MV-4-11 (cell line): ENCODE measurements at places on chromosomes 12 and 14.

DNA sequence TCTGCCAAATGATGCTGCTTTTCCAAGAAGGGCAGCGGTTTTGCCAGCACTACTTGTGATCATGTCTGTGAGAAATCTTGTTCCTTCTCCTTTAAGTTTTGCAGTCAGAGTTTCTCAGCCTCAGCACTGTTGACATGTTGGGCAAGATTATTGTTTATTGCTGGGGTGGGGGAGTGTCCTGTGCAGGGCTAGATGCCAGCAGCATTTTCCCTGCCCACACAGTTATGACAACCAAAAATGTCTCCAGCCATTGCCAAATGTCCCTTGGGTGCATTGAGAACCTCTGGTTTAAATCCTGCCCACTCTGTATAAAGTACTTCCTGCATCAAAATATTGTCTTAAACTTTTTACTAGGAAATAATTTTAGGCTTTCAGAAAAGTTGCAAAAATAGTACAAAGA is 20.0 kb downstream of the TMEM132C start:
- DNase-seq: no peak

- no peak for DNase-seq
Observed at GRCh38 chr12:50326590-50327284, 43.4 kb upstream of the LIMA1 start.

DNA sequence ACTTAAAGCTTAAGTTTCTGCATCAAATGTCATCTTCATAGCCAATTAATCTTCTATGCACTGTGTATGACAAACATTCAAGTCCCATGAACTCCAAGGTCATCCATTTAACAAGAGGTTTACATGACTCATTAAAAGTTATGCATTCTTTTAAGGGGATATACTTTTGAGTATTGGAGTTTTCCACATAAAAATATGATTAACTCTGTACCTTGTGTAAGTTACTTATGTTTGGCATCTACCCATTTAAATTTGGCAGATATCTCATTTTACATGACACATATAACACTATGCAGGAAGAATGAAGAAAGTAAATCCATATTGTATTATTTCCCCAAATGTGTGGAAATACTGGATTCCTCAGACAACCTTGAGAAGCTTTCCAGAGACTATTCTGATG is 240.2 kb downstream of the PAX9 start:
- no peak for DNase-seq

DNA sequence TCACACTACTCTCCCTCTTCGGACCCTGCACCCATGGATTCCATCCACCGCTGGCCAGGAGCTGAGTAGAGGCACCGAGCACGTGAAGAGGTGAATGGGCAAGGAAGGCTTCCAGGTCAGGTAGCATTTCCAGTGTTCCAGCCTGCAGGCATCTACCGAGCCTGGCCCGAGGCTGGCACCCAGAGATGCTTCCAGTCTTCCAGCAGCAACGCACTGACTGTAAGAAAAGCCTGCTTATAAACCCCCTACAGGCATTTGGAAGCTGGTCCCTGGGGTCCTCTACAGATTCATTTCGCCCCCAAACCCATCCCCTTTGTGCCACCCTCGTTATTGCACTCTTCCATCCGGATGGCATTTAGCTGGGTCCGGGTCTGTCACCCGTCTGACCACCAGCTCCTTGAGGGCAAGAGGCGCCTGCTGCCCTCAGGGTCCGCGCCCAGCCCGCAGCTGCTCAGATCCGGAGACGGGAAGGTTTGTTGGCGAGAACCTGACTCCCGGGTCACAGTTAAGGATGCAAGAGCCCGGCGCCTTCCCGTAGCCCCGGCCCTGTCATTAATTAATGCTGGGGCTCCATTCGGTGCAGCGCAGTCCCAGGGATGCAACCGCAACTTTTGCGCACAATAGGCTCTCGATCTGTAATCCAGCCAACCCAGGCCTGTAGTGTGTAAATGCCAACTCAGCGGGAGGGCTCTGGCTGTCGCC is 614 bp upstream of the MARK3 start:
- DNase-seq: no peak

DNA sequence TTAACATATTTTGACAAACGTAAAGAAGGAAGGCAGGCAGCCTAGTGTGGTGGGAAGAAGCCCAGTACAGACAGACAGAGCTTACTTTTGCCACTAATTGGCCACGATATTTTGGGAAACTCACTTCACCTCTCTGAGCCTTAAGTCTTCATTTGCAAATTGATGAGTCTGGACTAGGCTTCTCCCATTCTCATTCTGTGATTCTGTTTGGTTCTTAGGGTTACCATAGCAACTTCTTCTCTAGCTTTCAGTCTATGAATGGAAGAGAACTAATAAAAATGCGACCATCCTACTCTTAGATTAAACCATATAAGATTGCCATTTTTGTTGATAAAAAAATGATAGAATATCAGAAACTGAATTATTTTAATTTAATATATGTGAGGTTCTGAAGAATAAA is 210.5 kb downstream of the SNAPC1 start:
- DNase-seq: no peak
